ENCODE measurements at places on chromosomes 13 and 19.

- DNase-seq, result no peak
These were observed 1.7 kb downstream of the SLAIN1 start for GRCh38 chr13:77699059-77699680.

DNA sequence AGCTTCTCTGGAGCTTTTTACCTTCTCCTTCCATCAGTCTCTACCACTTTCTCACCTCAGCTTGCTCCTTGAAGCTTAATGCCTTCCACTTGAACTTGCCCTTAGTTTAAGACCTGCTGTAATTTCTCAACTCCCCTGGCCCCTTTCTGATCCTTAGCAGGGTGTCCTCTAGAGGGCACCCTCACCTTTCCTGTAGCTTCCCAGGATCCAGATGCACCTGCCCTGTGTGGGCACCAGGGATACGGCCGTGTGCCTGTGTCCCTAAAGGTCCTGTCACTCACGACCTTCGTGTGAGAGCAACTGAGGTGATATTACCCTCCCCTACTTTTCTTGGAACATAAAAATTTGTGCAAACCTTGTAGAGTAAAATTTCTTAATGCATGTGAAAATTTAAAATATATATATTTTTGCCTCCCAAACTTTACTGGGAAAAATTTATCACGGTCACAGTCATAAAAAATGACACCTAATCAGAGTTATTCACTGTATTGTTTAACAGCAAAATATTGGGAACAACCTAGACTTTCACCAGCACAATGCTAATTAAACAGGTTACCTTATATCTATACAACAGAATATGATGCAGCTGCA lies 46.4 kb downstream of the PSG3 start:
- DNase-seq, result no peak

- no peak for DNase-seq
These were observed at the start of gene LILRB2 for GRCh38 chr19:54281007-54281728. LILRB2 (minus strand) TSS chr19:54281110; CDS start chr19:54280496, 614 bp downstream.

DNA sequence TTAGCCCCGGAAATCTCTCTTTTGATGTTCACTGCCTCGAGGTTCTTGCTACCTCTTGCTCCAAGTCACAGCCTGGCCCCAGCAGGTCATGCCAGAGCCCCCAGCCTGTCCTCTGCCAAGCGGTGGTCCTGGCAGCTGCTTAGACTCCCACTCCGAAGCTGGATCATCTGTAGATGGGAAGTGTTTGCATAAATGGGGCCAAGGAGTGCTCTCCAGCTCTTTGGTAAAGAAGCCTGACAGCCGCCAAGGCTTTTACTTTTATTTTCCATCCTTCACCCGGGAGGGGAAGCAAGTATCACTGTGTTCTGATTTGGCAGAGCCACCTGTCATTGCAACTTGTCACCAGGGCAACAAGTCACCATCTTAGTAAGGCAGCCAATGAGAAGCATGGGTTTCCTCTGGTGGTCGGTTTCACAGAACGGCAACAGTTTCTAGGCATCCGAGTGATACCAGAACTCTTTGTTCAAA lies 10.6 kb upstream of the RETN start:
- DNase-seq, result no peak

DNA sequence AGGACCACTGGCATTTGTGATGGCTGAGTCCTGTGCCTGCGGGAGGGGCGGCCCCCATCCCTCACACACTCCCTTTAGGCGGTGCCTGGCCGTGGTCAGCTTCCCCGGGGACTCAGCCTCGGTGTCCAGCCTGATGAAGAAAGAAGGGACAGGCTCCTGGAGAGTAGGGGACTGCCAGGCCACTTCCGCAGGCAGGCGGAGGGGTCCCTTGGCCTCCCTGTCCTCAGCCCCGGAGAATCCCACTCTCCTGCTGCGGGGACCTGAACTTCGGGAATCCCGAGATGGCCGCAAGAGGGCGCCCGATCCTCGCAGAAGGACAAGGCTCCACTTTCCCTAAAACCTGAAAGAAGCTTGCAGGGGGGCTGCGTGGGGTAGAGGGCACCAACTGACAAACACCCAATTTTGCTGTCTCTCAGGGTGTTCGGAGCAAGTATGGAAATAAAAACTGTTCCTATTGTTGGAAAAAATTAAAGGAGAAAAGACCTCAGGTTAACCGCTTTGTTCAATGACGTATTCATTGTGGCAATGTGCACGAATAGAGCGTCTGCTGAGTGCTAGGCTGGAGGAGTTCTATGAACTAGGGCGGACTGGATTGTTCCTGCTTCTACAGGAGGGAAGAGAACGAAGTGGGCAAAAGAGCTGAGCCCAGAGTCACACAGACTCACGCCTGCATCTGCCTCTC lies 297.3 kb downstream of the ZNF536 start:
- DNase-seq, result no peak

- DNase-seq, result no peak
These were observed 24.0 kb upstream of the KATNAL1 start for GRCh38 chr13:30331331-30331771.

DNA sequence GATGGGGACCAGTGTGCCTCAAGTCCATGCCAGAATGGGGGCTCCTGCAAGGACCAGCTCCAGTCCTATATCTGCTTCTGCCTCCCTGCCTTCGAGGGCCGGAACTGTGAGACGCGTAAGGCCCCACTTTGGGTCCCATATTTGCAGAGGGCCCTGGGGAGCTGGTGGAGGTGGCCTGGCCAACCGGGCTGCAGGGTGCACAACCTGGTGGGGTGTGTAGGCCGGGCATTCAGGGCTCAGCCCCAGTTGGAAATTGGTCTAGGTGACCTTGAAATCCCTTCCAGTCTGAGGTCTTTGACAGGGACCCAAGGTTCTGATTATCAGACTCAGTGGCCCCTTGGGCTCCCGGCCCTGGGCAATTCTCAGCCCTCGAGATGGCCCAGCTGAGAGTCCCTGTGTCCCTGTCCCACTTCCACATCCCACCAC lies 8.3 kb downstream of the F7 start:
- no peak for DNase-seq

DNA sequence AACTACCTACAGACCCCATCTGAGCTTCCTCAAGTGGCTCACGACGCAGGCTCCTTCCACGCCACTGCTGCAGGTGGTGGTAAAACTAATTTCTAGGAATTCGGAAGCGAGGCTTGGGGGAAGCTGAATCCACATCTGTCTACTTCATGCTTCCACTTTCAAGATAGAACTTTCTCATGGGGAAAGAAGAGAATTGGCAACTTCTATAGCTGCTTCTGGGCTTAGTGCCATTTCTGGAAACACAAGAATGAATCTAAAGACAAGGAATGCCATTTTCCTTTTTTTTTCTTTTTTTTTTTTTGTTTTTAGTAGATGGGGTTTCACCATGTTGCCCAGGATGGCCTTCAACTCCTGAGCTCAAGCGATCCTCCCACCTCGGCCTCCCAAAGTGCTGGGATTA lies 2.8 kb upstream of the NLRP12 start:
- DNase-seq, result peak; percentile 22

DNA sequence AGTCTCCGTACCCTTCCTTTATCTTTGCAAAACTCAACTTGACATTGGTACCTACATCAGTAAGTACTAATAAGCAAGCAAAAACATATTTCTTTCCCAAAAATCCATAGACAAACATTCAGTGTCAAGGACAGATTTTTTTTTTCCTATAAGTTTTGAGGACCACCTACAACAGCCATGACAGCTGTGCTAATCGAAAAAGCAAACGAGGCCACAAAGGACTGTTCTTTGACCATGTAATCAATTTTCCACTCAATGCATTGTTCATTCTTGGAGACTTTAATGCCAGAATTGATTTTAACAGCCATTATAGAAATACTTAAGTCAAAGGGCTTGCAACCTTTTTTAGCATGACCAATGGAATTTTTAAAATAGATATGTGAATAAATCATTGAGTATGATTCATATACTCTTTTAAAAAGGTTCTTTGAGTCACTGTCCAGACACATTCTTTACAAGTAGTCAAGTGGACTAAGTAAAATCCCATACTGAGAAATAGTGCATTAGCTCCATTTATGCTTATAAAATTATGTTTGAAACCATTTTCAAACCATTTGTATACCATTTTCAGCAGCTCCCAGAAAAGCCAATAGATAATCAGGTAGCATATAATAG lies 323.9 kb downstream of the MZT1 start:
- DNase-seq, result no peak

- DNase-seq, result no peak
These were observed 1.2 kb downstream of the SF3A2 start for GRCh38 chr19:2237869-2238153.

GRCh38 chr13:47310401-47310800 lies 413.5 kb upstream of the HTR2A start:
- DNase-seq, result no peak

Data from fibroblast of skin of left biceps (primary cell).